Sigmoid colon (tissue), 7 donors: ENCODE measurements at places on chromosomes 7 and 10.

GRCh38 chr10:104638861-104639589, 2.1 kb upstream of the SORCS3 start:
- DNase-seq = no peak

DNA sequence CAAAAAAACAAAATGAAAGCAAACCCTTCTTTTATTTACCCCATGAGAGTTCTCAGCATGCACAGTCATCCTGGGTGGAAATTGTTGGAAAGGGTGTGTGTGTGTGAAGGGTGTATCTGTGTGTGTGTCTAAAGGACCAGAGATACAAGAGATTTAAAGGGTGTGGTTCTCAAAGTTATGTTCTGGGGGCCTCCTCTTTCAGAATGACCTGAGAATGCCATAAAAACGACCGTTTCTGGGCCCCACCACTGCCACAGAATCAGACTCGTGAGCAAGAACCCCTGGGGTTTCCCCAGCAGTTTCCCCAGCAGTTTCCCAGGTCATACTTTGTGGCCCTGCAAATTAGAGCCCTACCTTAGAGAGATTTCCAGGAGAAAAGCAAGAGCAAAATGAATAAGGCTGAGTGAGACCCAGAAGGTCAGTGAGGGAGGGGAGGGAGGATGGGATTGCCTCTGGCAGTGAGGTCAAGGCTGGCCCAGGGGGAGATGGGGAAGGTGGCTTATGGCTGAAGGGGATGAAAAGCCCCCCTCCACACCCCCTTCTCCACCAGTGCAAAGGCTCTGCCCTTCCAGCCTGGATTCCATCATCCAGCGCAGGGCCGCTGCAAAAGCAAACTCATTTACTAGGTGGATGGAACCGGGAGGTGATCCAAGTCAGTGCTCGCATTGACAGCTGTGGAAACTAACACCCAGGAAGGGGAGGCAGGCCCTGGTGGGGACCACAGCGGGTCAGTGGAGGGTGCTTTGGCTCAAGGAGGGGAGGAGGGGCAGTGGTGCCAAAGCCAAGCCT, 10.2 kb downstream of the PYROXD2 start:
- no peak for DNase-seq

DNA sequence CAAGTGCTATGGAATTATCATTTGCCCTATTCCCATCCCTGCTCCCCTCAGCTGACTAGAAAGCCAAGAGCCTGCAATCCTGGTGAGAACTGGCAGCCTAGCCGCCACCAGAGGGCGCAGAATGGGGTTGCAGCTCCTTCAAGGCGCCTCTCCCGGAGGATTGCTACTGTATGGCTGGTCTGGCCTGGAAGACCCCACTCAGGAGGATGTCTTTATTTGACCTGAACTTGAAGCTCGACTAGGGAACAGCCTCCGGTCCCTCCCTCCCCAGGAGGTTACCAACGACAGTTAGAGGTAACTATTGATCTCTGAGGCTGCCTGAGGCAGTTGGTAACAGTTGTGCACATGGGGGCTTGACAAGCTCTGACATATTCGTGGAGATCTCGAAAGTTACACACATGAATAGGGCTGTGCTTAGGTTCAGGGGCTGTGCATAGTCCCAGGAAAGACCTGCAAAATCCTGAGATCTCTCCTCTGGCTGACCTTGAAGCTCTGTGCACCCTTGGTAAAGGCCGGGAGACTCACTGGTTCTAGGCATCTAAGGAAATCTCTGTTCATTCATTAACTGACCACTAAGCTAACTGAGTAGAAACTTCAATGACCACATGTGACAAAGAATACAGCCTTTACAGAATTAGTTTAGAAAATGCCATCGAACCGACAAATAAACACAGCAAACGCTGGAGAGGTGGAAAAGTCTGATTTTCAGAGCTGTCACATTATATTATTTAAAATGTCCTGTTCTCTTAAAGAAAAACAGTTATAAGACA, 65.7 kb downstream of the TSPAN12 start:
- peak; percentile 77 for DNase-seq

DNA sequence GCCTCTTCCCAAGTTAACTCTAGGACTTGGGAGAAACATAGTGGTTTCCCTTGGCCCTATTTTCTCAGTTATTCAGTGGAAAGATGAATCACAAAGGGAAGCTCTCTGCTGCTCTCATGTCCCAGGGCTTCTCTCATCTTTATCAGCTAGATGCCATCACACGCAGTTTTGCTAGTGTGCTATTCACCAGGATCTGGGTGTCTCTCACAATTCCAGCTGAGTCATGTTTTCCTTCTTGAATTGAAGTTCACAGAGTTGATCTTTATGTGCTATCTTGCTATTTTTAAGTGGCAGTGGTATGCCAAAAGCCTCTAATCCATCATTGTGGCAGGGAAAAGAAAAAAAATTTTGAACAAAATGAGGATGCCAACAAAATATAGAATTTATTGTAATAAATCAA, 101.3 kb downstream of the TWIST1 start:
- no peak for DNase-seq

- no peak for DNase-seq
Measured at GRCh38 chr10:107148906-107149305, 15.6 kb downstream of the SORCS1 start.

GRCh38 chr7:19143881-19144574, 1.2 kb downstream of the FERD3L start:
- no peak for DNase-seq
